ENCODE measurements at places on chromosomes 1 and 21. TPM values are rescaled to one million over a fixed set of nuclear protein-coding genes. Genes with fewer than 3 reads are reported as not detected.

GRCh38 chr1:109739738-109740614 is 862 bp downstream of the GSTM3 start:
- no peak for DNase-seq

- no peak for DNase-seq
These were observed 84.9 kb downstream of the CLEC20A start for GRCh38 chr1:178411756-178412399.

DNA sequence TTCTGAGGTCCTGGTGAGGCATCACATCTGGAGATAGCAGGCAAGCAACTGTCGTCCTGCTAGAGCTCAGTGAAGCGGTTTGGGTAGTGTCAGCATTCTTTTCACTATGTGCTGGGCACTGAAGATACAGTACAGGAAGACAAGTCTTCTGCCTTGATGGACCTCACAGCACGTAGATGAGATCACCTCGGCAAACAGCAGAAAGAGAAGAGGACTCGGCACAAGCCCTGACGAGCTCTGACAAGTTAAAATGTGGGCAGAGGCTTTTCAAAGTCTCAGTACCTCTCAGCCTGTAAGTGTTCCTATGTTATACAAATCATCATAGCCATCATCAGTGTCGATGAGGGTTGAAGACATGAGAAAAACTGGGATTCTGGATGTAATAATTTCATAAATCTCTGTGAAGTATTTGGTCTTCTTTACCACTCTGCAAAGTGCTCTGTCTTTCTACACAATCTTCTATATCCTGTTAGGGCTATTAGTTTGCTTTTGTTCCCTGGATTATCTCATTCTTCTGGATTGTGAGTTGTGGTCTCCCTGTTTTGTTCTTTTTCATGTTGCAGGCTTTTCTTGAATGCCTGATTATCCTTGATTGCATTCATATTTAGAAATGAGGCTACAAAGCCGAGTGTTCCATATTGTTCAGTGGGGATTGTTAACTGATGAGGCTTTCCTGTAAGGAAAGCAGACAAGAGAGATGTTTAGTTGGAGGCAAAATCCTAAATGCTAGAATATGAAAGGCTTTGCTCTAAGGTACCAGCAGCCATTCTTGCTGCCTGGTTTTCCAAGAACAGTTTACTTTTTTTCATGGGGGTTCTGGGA is 24.2 kb downstream of the MAEL start:
- DNase-seq, result no peak

GRCh38 chr1:197614916-197615692 is 160.2 kb downstream of the DENND1B start:
- DNase-seq, result peak; percentile 5

GRCh38 chr21:15326032-15326867 is 261.4 kb upstream of the NRIP1 start:
- DNase-seq, result no peak

- DNase-seq, result no peak
These were observed 29.0 kb upstream of the PPM1J start for GRCh38 chr1:112744009-112744578.

- no peak for DNase-seq
These were observed 1042.6 kb downstream of the PLA2G4A start for GRCh38 chr1:187871177-187871845.

DNA sequence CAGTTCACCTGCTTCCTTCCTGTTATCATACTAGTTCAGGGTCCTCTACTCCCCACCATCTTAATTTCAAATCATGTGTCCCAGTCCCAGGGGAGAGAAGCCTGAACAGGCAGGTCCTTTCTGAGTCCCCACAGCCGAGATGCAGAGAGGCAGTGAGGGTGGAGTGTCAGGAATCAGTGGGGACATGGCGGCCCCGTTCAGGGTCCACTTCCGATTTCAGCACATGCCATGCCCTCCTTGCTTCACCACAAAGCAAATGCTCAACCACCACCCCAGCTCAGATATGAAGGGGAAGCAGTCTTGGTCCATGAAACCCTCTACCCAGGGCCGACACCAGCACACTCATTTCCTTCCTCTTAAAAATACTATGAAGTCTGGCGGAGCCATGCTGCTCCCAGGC is 5.2 kb upstream of the SEMA4A start:
- DNase-seq, result no peak

GRCh38 chr1:156153362-156153761 is at the start of gene SEMA4A:
Gene SEMA4A (plus strand): TSS chr1:156153585. CDS start chr1:156154579, 994 bp downstream.
- no peak for DNase-seq

DNA sequence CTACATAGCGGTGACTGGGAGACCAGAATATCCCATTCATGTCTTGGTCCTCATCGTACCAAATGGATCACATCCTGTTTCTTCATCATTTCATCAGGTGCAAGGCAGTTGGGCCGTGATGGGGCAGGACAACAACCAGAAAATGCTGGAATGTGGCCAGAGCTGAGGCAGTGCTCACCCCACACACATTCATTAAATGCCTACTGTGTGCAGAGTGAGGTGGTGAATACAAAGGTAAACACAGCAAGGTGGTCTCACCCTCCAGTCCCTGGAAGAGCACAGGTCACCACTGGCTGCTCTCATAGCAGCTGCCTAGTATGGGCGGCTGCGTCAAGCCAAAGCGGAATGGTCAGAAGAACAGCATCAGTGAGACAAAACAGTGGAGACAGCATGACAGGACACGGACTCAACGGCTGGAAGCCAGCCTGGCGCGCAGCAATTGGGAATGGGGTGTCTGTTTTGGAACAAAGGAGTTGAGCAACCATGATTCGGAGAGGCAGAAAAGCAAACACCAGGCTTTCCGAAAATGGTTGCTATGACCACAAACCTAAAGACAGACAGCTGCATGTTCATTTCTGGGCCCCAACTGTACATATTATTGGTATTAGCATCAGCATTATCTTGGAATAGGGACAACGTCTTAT is 5.6 kb upstream of the ADAMTSL4 start:
- DNase-seq, result no peak

GRCh38 chr1:52571783-52572182 is 18.9 kb upstream of the TUT4 start:
- DNase-seq, result no peak

- no peak for DNase-seq
These were observed 102.7 kb downstream of the ZNF281 start for GRCh38 chr1:200306944-200307754.

GRCh38 chr1:81410941-81411340 is 389.8 kb upstream of the ADGRL2 start:
- no peak for DNase-seq

DNA sequence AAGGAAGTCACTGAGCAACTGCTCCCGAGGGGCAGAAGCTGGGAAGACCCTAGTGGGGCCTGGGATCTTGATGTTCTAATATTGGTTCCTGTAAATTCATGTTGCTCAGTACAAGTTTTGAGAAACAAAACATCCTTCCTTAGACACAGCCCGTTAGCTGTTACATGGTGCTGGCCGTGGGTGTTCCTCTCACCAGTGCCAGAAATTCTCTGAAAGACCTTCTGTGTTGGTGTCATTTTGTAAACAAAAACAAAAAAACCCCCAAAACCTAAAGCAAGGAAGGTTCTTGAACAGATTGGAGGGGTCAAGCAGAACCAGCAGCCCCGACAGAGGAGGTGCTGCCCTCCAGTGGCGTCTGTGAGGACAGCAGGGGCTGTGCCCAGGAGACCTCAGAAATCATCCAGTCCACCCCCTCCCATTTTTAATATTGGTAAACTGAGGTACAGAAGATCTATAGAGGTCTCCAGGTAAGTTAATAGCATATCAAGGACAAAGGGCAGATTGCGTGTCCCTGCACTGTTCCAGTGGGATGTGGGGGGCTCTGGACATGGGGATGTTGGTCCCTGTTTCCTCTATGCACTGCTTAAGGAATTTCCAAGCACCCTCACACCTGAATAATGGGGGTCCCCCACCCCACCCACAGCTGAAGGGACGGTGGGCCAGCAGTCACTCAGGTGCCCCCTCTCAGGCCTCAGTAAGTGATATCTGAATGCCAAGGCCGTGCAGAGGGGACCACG is 38.2 kb downstream of the SLC2A7 start:
- no peak for DNase-seq

GRCh38 chr21:31905503-31906451 is 33.0 kb downstream of the HUNK start:
- DNase-seq, result no peak

- no peak for DNase-seq
These were observed 69.2 kb upstream of the KIF26B start for GRCh38 chr1:245085508-245086095.

DNA sequence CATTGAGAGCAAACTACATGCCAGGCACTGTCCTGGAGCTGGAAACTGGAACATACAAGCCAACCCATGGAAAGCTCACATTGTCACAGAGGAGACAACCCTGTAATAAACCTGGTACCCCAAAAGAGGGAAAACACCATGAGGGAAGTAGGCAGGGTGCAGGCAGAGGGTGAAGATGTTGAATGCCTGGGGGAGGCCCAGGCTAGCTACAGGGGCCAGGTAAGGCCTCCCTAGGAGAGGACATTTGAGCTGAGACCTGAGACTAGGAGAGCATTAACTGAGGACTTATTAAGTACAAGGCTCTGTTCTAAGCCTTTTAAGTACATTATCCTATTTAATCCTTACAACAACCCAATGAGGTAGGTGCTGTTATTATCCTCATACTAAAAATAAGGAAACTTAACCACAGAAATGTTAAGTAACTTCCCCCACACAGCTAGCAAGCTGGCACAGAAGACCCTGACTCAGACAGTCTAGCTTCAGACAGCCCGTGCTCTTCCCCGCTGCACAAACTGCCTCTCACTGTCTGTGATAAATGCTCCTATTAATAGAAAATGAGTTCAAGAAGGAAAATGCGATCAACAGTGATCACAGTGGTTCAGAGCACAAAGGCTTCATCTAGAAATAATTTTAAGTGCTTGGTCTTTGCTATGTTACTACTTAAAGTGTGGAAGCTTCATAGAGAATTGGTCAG is 41.8 kb downstream of the ZNF281 start:
- DNase-seq, result no peak

DNA sequence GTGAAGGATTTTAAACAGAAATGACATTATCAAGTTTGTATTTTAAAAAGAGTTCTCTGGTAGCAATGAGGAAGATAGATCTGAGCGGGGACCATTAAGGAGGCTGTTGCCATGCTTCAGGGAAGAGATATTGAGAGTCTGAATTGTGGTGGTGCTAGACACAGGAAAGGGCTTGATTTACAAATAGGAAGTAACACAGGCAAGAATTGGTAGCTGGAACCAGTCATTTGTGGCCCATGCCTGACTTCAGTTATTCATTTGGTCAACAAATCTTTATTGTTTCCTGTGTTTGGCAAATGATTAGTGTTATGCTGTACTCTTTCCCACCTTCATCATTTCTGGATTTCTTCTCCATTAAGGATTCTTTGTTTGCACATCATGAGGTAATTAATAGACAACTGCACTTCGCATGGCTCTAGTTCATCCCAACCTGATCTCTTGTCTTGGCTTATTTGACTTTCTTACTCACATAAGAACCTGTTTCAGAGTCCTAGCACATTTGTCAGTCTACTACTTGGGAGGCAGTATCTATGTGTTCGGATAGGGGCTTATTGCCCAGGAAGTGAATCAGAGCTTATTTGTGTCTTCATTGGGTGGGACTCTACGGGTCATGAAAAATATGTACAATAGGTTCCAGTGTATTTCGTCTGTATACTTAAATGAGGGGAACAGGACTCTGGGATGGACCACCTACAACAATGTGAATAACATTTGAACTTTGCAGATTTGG is 32.3 kb downstream of the EEIG2 start:
- no peak for DNase-seq

DNA sequence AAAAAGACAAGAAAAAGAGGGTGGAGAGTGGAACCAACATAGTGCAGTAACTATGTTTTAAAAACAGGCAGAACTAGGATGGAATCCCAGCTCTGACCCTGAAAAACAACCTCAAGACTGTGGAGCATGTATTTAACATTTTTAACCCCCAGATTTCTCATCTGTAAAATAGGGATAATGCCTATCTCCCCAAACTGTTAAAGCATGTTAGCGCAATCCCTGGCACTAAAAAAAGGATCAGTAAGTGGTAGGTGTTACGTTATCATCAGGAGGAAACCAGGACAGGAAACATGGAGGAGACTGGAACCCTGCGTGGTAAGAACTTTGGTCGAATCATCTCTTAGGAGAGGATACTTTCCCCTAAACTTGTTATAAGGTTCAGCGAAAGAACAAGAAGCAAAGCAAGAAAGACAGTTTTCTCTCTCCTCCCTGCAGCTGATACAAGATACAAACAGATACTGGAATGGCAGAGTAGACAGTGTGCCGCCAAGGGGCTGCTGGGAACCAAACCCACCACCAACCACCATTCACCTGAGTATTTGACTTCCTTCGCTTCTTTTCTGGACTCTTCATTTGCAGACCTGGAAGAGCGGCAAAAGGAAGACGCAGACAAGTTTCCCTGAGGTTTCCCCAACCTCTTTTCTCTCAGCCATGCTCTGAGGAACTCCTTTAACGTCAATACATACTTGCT is 991 bp downstream of the PYGO2 start:
- no peak for DNase-seq

DNA sequence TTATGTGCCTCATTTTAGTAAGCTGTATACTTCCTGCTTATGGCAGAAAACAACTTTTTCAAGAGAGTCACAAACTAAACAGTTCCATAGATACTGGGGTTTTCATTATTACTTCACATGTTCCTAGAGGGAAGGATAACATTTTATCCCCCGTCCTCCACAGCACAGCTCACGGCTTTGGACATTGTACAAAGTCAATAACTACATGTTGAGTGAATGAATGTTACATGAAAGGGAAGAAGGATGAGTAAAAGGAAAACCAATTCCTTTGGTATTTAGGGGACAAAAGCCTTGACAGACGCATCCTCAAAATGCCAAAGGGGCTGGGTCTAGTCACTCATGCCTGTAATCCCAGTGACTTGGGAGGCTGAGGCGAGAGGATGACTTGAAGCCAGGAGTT is 14.8 kb downstream of the PI4KB start:
- DNase-seq, result no peak

GRCh38 chr1:159915571-159916241 is 9.6 kb downstream of the TAGLN2 start:
- no peak for DNase-seq

DNA sequence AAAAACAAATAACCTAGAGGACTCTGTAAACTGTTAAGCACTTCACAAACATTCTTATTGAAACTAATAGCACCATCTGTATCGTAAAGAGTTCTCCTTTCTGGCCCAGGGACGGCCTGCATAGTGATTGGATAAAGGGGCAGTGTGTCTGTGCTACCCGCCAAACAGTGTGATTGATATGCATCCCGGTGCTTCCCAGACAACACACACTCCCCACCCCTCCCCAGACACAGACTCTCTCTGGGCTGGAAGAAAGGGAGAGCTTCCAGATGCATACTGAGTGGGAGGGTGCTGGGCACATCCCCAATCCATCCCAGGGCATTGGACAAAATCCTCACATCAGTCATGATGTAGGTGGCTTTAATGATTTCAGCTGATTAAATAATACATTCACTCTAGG is 3.7 kb downstream of the HSD11B1 start:
- no peak for DNase-seq

- no peak for DNase-seq
These were observed 510.6 kb downstream of the NCAM2 start for GRCh38 chr21:21508859-21509258.

- no peak for DNase-seq
These were observed 33.3 kb downstream of the MAEL start for GRCh38 chr1:167022384-167022783.

The ZBTB8B gene
- 0.07 TPM for total RNA-seq

The SPRR1B gene
- total RNA-seq, result not detected

The DCST1 gene
- not detected for total RNA-seq

The ETV3L gene
- not detected for total RNA-seq

The SLC26A9 gene
- total RNA-seq, result not detected

The IGSF3 gene
- 0.60 TPM for total RNA-seq

The THEM5 gene
- not detected for total RNA-seq

The CELA3A gene
- not detected for total RNA-seq

The OR2L3 gene
- total RNA-seq, result not detected

The PRAMEF9 gene
- total RNA-seq, result not detected
